Cerebellum (tissue), 4 donors: ENCODE measurements at places on chromosomes 13 and 19.

DNA sequence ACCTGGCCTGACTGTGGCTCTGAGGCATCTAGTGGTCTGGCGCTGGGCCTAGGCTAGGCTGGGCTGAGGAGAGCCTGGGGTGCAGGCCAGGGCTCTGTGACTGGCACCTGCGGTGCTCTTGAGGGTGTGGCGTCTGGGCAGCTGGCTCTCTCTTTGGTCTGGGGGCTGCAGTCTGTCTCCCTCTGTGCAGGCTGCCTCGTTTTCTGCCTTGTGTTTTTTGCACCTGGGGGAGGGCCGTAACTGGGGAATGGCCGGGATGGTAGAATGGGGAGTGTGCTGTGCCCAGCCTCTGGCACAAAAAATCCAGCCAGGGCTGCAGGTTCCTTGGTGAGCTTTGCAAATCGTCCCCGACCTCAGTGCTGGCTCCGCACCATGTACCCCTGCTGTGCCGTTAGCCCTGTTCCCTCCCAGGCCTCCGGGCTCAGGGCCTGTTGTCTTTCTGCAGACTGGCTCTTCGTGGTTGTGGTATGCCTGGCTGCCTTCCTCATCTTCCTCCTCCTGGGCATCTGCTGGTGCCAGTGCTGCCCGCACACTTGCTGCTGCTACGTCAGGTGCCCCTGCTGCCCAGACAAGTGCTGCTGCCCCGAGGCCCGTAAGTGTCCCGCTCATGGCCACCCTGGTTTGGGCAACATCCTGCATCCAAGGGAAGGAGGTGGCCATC is 6.5 kb upstream of the USF2 start:
- DNase-seq = no peak

- DNase-seq = no peak
These were observed 94.1 kb upstream of the SLC7A1 start for GRCh38 chr13:29689548-29689947.

DNA sequence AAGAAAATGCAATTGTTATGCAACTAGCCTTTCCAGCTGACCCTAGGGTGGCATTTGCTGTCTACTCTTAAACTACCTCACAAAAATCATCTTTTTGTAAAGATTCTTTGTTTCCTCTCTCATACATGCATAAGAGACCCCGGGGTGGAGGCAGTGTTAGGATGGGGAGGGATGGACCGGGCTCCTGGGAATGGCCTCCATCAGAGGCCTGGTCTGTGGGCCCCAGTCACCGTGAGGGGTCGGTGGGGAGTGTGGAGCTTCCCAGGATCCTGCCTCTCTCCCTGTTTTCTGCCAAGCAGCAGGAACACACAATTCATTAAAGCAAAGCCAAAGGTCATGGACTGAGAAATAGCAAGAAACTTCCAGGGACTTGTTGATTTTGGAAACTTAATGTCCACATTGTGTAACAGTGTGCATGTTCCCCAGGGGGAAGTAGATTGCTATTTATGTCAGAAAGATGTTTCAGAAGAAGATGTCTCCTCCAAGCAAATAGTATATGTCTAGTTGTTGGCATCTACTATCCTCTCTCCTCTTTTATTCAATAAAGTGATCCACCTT is 241.4 kb downstream of the ENOX1 start:
- DNase-seq = no peak

- no peak for DNase-seq
These were observed 3.7 kb upstream of the ARHGAP45 start for GRCh38 chr19:1063030-1063908.

DNA sequence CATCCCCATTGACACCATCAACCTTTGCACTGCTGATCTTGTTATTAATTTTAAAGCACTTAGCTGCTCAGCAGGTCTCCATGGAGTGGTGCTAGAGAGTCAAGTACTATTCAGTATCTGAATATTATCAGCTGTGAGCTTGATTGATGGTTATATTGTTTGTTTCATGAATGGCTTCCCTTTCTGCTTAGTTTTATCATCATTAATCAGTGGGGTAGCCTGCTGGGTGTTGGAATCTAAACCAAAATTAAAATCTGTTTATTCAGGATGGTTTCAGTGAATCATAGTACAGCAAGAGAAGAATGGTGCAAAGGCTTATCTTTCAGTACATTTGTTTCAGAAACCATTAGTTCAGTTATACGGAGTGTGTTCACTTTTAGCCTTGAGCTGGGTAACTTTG is 42.5 kb upstream of the SCEL start:
- DNase-seq = peak; percentile 37

DNA sequence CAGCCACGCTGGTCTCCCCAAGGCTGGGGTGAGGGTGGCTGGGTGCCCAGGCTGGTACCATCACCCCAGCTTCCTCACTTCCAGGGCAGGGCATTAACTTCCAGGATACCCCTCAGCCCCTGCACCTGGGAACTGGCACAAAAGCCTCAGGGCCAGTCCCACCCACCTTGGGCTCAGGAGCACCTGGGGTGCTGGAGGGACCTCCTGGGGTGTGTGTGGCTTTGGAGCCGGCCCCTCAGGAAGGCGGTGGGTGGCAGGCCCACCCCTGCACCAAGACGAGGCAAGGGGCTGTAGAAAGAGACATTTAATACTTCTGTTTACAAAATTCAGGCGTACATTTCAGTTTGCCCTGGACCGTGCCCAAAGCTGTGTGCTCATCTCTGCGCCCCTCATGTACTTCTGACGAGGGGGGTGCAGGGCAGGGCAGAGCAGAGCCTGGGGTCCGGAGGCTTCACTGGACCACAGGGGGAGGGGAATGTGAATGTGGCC is 16.8 kb downstream of the MPND start:
- DNase-seq = no peak

DNA sequence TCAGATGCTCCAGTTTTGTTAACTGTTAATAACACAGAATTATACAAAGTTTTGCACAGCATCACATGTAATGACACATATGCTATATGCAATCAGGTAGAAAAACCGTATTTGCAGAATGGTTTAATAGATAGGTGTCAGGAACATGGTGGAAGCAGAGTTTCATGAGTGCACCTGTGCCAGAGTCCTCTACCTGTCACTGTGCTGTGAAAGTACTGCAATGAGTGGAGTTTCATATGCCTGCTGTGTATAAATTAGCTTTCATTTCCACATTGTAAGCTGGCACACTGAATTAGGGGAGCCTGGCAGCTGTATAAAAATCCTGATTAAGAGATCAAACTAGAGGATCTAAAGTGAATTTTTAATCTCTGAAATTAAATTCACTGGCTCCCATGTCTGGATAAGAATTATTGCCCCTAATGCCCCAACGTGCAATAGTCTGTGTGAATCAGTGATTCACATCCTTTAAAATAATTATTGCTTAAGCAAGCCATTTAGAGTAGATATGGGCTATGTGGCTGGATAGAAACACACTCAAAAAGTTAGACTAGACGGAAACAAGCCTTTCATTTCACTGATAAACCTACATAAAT is 8.5 kb upstream of the EEF1AKMT1 start:
- DNase-seq = no peak

DNA sequence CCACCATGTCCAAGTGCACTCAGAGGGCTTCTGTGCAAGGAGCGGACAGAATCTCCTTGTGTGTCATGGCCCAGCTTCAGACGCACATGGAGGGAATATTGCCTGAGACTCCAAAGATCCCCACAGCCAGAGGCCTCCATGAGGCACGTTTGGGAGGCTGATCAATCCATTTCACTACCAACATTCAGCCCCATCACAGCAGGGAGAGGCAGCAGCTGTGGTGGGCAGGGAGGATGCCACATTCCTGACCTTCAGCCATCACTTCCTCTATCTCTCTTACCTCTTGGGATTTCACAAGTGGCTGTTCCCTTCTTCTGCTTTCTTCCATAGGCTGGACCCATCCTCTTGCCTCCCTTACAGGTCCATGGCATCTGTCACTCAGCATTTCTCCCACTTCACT is 82.4 kb upstream of the MBNL2 start:
- DNase-seq = no peak

DNA sequence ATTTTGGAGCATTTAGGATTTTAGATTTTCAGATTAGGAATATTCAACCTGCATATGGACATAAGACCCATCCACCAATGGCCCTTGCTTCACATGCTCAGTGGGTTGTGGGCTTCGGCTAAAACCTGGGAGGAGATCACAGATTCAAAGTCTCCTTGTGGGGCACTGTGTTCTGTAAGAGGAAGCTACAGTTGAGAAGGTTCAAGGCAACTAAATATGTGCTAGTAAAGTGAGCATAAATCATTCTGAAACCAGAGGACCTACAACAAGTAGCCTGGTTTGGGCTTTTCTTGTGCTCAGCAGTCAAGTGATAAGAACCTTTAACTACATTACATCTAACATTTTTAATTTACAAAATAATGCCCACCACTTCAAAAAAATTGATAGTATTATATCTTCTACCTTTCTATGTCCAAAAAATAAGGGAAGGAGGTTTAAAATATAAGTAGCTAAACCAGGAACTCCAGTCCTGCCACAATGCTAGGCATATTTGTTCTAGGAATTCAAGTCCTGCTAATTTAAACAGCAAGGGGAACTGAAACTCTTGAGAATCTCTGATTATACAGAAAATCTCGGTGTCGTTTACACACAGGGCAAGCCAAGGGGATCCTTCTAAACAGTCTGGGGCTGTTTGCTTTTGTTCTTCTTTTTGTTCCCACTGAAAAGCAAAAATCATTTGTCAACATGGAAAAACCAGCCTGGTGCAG is 36.6 kb downstream of the FOXO1 start:
- no peak for DNase-seq
